ENCODE measurements at places on chromosomes 16 and 17.

GRCh38 chr16:27107185-27107592 is 40.5 kb downstream of the C16orf82 start:
- DNase-seq, result no peak

DNA sequence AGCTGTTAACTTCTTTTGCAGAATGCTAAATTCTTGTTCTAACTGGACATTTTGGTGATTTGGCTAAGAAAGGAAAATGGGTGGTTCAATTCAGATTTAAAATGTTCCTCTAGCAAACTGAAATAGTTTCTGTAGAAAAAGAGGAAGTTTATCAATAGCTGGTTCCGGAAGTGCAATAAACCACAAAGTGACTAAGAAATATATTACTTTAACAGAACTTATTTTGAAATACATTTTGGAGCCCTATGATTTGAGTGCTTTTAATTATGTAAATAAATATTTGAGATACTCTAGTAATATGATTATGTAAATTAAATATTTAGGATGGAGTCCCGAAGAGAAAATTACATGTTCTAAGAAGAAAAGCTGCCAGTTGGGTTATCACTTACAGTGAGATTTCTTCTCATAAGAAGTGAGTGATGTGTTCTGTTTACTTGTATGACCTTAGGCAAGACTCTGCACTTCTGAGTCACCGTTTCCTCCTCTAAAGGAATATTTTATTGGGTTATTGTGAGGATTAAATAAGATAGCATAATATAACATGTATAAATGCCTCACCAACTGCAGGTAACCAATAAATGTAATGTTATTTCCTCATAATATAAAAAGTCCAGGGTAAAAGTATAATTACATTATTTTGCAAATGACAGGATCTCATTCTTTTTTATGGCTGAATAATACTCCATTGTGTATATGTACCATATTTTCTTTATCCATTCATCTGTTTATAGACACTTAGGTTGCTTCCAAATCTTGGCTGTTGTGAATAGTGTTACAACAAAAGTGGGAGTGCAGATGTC is at the start of gene EVI2B:
EVI2B (minus strand) TSS at position 73 of the 800 bp plus-strand sequence. CDS start 8,445 bp downstream, outside the sequence.
- DNase-seq, result no peak

DNA sequence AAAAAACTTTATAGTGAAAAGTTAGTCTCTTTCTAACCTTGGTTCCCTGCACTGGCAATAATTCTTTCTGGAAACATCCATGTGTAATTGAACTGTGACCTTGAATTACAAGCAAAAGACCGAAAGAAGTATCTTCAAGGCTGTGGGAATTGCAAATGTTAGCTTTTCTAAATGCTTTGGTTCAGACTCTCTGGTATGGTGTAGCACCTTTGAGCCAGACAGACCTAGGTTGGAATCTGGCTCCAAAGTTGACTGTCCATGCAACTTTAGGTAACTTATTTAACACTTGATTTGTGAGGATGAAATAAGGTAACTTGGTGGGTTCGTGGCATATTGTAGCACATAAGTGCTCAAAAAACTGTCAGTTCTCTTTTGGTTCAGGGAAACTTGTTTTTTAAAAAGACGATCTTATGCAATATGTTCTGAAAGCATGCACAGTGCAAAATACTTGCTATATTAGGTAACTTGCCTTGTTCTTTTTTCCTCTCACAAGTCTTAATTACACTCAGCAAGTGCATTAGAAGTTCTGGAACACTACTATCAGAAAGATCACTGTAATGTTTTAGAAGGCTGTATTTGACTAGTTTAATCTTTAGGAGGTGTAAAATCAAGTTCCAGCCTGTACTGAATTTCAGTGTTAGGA is 46.3 kb downstream of the TANGO6 start:
- DNase-seq, result no peak

DNA sequence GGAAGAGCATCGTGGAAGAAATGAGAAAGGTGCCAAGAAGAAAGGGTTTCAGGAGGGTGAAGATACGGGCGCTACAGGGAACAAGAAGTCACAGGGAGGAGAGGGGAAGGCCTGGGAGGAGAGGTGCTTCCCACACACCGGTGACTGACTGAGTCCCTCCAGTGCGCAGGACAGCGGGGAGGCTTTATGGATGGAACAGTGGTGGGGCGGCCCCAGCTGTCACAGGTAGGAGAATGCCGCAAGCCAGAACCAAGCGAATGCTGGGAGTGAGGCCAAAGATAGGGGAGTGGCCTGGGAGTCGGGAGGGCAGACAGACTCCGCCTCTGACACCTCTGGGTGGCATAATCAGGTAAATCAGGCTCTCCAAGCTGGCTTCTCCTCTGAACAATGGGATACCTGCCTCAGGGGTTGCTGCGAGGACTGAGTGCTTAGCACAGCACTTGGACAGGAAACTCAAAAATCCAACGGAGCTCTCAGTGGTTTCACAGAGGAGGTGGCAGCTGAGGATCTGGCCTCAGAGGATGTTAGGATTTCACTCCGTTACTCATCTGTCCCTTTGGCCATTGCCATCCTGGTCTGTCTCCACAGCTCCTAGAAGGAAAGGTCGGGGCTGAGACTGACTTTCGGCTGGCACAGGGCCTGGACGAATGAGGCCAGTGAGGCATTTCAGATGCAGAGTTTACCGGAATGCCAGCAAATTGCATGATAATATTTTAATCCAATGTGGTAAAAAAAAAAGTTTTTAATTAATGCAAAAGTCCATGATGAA is 717 bp upstream of the CNP start:
- no peak for DNase-seq

- DNase-seq, result no peak
Observed at GRCh38 chr16:57377080-57377841, 5.0 kb downstream of the CX3CL1 start.

DNA sequence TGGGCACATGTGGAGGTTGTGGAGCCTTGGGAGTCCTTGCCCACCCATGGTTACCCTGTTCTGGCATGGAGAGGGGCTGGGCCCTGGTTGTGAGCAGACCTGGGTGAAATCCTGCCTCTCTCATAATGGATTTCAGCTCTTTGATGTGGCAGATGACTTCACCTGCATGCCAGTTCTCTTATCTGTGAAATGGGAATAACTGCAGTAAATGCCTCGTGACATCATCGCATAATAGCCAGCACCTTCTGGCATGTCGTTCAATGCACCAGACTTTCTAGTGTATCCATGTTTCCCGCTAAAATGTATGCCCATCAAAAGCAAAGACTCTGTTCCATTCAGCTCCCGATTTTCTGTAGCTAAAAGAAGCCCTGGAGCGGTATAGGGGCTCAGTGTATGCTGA is 197.6 kb downstream of the MAF start:
- no peak for DNase-seq
